ENCODE measurements at places on chromosomes 11 and 22.

DNA sequence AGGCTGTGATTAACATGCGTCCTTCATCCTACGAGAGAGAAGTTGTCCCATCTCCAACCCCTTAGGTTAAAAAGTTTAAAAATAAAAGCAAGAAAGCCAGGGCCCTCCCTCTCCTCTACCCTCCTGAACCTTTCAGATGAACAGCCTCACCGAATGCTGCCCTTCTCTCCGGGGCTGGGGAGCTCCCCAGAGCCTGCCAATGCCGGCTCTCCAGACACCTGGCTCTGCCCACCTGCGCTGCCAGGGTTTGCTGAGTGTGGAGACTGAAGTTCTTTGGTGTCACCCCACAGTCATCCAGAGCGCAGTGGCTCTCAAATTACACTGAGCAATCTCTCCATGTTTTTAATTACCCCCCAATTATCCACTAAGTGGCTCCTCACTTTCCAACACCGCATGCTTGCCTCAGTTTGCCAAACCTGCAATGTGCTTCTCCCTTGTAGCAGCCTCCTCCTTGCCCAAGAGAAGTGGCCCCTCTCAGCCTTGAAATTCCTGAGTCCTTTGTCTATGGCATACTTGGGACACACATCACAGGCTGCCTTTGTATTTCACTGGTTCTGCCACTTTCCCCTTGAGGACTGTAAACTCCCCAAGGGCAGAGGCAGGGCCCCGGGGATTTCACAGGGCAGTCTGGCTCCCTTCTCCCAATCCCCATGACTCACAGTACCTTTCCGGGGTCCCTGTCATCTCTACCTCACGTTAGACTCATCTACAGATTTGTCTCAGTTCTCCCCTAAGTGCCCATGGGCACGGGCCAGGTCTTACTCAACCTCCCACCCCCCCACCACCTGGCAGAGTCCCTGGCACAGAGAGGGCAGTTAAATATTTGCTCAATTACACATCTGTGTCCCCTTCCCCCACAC lies 2.0 kb downstream of the MYH9 start:
- DNase-seq = no peak

DNA sequence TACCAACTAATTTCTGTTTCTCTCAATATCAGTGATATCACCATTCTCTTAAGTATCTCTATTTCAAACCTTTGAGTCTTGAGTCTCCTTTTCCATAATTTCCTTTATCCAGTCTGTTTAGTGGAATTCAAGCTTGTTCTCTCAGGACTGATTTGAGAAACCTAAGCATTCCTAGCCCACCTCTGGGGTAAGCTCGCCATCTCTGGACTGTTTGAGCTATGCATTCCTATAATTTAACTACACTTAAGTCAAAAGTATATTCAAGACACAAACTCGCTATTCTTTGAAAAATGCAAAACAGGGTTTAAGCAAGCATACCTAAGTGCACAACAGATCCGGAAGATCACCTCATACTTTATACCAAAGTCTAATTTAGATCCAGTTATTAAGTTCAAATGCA lies 2.1 kb upstream of the DLAT start:
- no peak for DNase-seq

DNA sequence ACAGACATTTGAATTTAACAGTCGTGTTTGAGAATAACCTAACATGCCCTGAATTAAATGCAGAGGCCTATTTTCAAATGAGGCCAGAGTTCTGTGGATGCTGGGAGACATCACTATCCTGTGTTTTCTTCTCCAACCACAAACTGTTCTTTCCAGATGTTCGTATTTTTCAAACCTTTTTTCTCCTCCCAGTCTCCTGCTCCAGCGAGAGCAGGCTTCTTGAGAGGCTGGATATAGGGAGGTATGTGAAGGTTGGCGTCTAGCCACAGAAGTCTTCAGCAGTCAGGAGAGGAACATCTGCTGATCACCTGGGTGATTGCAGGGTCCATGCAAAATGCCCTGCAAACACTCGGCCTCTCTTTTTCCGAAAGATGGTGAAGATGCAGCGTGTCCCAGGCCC lies 126.3 kb downstream of the C11orf91 start:
- no peak for DNase-seq

- DNase-seq = no peak
Observed at GRCh38 chr22:45905326-45905923, 71.5 kb downstream of the WNT7B start.

- DNase-seq = no peak
Observed at GRCh38 chr11:108289699-108290098, 66.8 kb downstream of the ATM start.

DNA sequence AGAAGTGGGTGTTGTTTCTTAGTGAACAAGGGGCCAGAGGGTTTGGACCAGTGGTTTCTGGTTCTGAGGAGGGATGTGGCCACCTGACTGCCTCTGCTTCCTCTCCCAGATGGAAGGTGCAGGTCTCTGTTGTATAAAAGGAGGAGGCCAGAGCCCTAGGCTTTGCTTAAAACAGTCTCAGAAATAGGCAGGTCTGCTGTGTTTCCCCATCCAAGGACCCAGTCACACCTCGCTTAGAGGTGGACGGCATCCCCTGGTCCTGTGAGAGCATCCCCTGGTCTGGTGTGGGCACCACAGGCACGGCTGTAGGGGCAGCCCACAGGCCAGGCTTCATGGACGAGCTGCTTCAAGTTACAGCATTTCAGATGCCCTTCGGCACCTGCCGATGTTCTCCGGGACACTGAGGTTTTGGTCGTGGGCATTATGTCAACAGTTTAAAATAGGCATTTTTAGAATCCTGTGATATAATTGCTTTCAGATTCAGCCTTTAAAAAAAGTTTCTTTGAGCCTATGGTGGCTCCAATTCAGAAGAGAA lies 45.7 kb upstream of the SHANK2 start:
- no peak for DNase-seq

DNA sequence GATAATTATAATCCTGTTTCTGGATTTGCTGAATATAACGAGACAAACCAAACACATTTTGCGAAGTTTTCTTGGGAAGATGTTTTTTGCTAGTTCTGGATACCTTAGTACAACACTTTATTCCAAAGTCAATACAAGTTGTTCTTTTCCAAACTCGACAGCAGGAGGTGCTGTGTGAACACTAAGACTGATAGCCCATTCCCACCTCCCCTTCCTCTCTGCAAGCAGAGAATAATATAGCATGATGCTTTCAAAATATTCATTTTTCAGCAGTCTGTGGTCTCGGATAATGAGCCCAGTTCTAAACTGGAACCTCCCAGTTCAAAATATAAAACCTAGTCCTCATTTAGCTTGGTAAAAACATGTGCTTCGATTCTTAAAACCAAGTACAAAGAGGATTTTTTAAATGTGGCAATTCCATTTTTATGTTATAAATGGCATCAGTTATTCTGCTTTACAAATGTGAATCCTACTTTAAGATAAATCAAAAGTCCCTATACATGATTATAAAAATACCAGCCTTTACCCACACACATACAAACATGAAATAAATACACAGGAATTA lies 129.1 kb downstream of the DCDC1 start:
- no peak for DNase-seq

GRCh38 chr11:117456027-117456720 lies 128.5 kb downstream of the CEP164 start:
- DNase-seq = no peak

GRCh38 chr11:131899950-131900580 lies 529.6 kb downstream of the NTM start:
- no peak for DNase-seq

DNA sequence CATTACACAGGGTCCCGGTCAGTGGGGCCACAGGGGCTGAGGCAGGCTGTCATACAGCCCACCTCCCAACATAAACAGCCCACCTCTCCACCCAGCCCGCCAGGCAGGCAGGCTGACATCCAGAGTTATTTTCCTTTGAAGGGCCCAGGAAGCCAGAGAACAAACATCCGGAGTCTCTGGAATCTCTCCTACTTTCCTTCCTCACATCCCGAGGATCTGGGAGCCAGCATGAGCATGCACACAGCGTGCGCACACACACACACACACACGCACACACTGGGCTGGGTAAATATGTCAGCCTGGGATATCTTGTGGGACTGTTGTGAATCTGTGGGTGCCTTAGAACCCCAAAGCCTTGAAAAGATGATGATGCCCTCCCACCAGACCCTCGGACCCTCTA lies 55.4 kb downstream of the PDE2A start:
- no peak for DNase-seq

GRCh38 chr11:129998107-129998506 lies 4.5 kb downstream of the PRDM10 start:
- no peak for DNase-seq

DNA sequence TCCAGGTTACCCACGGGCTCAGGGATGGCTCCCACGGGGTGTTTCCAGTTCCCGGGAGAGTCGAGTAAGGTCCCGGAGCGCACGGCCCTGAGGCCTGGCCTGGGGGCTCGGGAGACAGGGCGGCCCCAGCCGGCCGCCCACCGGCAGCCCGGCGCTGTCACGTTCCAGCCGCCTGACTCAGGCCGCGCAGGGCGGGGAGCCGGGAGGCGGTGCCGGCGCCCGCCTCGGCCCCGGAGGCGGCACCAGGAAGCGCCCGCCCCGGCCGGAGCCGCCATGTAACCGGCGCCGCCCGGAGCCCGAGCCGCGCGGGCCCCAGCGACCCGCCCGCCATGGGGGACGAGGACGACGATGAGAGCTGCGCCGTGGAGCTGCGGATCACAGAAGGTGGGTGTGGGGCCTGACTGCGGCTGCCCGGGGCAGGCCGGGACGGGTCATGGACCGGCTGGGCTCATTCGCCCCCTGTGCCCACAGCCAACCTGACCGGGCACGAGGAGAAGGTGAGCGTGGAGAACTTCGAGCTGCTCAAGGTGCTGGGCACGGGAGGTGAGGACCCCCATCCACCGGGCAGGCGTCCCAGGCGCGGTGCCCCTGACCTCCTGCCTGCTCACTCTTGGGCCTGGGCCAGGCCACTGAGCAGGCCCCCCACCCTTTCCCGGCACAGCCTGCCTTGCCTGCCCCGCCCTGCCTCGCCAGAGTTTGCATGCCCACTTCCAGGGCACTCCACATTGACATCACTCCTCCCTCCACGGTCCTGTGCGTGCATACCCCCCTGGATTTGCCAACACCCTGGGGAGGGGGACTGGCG lies at the start of gene RPS6KA4:
TSS of gene RPS6KA4 (plus strand) at position 256 of the 805 bp plus-strand sequence. CDS start at position 330, 74 bp downstream.
- no peak for DNase-seq

- no peak for DNase-seq
Observed at GRCh38 chr11:15216678-15217077, 102.0 kb downstream of the INSC start.

- no peak for DNase-seq
Observed at GRCh38 chr11:32033491-32033890, 57.4 kb upstream of the RCN1 start.

GRCh38 chr11:79182794-79183193 lies 258.0 kb downstream of the TENM4 start:
- DNase-seq = no peak

DNA sequence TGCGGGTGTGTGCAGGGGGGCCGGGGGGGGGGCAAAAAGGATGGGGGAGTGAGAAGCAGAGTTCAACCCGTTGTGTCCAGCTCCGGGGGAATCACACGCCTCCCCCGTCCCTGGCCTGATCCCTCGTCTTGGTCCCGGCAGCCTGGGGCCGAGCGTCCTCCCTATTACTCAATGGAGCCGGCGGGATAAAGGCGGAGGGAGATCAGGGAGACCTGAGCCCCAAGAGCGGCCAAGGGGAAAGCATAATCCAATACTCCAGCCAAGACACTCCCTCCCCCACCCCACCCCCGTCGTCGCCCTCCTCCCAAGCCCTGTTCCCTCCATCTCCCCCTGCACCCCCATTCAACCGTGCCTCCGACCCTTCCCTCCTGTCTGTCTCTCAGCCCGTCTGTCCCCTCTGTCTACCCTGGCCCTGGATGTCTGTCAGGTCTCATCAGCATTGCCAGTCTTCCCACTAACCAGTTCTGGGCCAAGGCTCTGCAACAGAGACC lies 2.6 kb downstream of the PHOX2A start:
- DNase-seq = no peak

GRCh38 chr11:122089111-122089510 lies 26.9 kb downstream of the BLID start:
- DNase-seq = no peak

- no peak for DNase-seq
Observed at GRCh38 chr22:36245805-36246356, 6.6 kb upstream of the APOL2 start.

- DNase-seq = no peak
Observed at GRCh38 chr11:1354125-1354938, 35.4 kb upstream of the BRSK2 start.

- no peak for DNase-seq
Observed at GRCh38 chr22:29860006-29860766, 22.1 kb upstream of the ASCC2 start.

DNA sequence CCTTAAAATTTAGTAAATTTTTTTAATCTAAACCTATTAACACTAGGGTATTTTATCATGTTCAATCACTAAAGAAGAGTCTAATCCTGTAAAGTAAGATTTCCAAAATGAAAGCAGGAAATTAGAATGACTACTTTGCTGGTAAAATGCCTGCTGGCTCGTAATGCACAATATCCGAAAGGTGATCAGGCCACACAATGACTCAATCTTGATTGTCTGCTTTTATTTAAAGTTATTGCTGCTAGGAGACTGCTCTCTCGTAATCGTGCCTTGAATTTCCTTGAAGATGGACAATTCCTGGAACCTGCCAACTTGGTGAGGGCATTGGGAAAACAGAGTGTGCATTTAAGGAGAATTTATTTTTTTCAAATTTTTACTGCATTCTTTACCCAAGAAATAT lies 1786.5 kb upstream of the RAG2 start:
- no peak for DNase-seq

DNA sequence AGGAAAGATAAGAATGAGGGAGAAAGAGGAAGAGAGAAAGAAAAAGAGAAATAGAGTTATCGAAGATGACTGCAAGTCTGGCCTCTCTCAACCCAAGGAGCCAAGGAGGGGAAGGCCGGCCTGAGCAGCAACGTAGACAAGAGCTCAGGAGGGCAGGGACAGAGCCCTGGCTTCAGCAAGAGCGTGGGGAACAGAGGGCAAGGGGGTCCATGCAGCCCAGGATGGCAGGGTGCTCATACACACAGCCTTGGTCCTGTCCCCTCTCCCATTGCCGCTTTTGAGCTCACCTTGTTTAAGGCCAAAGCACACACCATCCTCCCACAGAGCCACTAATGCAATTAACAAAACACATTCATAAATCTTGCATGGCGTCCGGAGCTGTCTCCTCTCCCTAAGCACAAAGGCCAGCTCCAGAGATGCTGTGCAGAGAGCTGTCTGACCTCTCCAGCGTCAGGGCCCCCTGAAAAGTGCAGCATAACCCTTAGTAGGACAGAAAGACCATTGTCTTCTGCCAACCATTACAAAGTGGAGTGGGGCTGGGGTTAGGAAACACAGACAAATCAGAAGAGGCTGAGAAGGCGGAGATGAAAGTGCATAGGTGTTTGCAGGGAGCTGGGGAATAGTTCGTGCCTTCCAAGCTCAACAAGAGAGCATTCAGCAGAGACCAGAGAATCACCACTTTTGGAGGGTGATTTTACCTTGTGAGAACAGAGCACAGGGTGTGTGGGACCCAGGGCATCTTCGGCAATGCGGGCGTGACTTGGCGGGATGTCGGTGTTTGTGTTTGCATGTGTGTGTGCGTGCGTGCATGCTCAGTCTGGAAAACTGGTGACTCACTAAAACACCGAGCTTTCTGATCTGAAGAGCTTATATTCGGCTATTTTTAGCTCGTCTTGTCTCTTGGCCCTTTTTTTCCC lies 28.2 kb upstream of the JAM3 start:
- DNase-seq = no peak

All from stimulated activated CD8-positive, alpha-beta memory T cell treated with anti-CD3 and anti-CD28 coated beads, Interleukin-7, amount 100 ng/mL, for 24 hours (primary cell).